ENCODE measurements at places on chromosomes 7 and 10.

- DNase-seq, result no peak
Observed at GRCh38 chr10:31508882-31509281, 189.9 kb downstream of the ZEB1 start.

- DNase-seq, result no peak
Observed at GRCh38 chr10:116748041-116748440, 5.7 kb upstream of the HSPA12A start.

DNA sequence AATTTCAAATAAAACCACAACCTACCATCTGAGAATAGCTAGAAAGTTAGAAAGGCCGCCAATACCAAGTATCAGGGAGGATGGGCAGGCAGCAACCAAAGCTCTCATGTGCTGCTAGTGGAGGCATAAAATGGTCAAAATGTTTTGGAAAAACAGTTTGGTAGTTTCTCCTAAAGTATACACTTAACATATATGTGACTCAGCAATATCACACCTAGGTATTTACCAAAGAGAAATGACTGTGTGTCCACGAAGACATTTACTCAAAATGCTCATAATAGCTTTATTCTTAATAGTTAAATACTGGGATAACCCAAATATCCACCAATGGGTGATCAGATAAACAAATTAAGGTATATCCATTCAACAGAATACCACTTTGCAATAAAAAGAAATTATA, 14.3 kb downstream of the RHEB start:
- DNase-seq, result no peak

DNA sequence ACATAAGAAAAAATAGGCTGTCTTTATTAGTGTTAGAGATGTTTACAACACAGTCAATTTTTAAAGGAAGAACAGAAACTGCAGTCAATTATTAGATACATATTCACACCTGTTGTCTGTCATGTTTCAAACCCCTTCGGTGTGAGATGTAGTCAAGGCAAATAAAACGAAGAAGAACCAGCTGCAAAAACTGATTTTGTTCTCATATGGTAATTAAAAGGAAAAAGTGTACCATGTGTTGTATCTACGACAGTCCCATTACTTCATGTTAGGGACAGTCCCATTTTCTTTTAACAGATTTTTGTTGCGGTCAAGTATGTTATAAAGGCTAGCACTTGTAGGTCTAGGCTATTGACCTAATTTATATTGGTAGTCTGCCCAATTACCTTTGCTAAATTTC, 149.4 kb downstream of the LRRN3 start:
- no peak for DNase-seq

- no peak for DNase-seq
Observed at GRCh38 chr7:1742555-1743303, 72.7 kb downstream of the ELFN1 start.

DNA sequence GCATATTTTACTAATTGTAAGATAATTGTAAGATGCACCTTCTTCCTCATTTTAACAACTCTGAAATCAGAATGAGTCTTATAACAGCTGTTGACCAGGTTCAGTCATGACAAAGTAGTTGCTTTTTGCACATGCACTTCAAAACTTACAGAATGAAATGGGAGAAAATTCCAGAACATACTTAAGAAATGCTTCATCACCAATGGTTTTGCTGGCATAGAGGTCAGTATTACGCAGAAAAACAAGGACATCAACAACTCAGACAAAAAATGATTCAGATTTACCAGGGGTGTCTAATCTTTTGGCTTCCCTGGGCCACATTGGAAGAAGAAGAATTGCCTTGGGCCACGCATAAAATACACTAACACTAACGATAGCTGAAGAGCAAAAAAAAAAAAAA, 13.3 kb downstream of the COL28A1 start:
- no peak for DNase-seq

GRCh38 chr10:92091965-92092364, 168.4 kb downstream of the BTAF1 start:
- DNase-seq, result no peak

GRCh38 chr10:116043861-116044260, 229.1 kb downstream of the GFRA1 start:
- no peak for DNase-seq

- DNase-seq, result no peak
Observed at GRCh38 chr10:77505431-77506334, 131.9 kb downstream of the KCNMA1 start.

DNA sequence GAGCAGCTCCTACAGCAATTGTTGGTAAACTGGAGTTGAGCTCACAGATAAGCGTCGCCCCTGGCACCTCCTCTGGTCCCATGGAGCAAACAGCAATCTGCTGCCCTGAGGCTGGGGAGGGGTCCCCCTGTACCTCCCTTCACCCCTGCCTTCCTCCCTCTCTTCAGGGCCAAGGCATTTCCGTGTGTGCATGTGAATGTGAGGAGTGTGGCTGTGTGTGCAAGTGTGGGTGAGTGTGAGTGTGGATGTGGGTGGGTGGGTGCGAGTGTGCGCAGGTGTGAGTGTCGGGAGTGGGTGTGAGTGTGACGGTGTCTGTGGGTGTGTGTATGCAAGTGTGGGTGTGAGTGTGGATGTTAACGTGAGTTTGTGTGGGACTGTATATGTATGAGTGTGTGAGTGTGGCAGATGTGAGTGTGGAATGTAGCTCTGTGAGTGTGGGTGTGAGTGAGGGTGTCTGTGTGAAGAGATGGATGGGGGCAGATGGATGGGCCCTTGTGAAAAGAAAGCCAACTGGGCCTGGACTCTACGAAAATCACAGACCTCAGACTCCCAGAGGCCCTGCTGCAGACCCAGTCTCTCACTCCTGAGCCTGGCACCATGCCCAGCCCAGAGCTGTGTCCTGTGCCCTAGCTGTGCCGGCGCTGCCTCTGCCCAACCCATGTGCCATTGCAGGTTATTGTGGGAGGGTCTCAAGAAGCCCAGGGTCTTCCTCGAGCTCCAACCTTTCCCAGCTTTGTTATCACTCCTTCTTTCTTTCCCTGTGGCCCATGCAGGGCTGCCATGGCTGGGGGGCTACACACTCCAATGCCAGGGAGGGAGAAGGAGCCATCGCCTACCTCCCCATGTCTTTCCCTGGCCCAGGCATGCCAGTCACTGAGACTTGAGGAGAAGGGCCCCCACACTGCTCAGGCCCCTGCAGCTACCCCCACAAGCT, 73.9 kb downstream of the GRID1 start:
- no peak for DNase-seq

- no peak for DNase-seq
Observed at GRCh38 chr7:151623766-151624165, 104.1 kb upstream of the RHEB start.

- no peak for DNase-seq
Observed at GRCh38 chr10:129725482-129725881, 238.6 kb downstream of the EBF3 start.

DNA sequence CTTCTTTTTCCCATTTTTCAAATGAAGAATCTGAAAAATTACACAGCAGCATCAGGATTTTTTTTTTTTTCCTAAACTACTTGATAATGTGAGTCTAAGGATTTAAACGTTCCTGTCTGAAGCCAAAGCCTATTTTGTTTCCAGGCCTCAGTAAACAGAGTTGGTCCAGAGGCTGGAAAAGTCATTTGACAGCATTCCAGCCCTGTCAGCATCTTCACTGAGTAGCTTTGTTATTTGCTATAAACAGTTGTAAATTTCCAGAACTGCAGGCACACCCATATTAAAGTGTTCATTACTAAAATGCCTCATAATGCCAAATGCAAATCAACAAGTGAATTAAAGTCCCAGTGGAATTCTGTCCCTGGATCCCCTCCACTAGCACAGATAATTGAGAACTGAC, 35.5 kb upstream of the KMT2E start:
- DNase-seq, result no peak

- no peak for DNase-seq
Observed at GRCh38 chr10:14429043-14429700, 98.4 kb upstream of the FRMD4A start.

DNA sequence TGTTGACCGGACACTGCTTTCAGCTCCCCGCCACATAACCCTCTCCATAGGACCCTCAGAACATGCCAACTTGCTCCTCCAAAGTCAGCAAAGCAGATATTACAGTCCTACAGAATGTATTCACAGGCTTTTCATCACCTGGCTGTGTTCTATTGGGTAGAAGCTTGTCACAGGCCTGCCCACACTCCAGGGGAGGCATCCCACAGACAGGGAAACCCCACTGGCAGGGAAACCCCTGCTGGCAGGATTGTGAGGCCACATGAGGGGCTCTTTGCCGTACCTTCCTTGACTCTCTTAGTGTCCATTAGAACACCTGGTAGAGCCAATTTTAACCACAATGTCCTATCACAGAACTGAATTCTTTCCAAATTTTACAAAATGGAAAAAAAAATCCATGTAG, 344.2 kb upstream of the MGMT start:
- no peak for DNase-seq

GRCh38 chr10:19652750-19653149, 163.5 kb upstream of the PLXDC2 start:
- DNase-seq, result no peak

GRCh38 chr10:3406556-3406955, 234.0 kb upstream of the PITRM1 start:
- no peak for DNase-seq

DNA sequence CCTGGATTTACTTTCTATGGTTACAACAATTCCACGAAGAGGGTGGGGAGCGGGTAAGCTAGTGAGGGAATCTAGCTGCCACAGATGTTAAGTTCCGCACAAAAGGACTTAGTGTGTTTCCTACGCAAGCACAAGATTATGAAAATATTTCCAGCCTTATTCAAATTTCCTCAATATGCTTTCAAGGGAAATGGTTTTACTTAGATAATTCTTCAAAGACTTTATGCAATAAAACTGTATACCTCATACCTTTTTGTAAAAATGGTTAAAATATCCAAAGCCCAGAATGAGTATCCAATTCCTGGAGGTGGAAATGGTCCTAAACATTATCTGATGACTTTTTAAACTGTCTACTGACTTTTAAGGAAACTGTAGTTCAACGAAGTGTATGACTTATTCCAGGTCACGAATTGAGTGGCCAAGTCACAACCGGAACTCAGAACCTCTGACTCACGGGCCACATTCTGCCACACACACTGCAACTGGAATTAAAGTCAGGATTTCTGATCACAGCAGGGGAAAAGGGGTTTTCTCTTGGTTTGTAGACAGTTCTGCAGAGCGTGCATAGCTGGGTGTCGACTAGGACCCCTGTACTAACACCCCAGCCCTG, 20.2 kb upstream of the INSIG1 start:
- DNase-seq, result no peak

GRCh38 chr10:132523561-132524442, 13.8 kb upstream of the INPP5A start:
- DNase-seq, result no peak

DNA sequence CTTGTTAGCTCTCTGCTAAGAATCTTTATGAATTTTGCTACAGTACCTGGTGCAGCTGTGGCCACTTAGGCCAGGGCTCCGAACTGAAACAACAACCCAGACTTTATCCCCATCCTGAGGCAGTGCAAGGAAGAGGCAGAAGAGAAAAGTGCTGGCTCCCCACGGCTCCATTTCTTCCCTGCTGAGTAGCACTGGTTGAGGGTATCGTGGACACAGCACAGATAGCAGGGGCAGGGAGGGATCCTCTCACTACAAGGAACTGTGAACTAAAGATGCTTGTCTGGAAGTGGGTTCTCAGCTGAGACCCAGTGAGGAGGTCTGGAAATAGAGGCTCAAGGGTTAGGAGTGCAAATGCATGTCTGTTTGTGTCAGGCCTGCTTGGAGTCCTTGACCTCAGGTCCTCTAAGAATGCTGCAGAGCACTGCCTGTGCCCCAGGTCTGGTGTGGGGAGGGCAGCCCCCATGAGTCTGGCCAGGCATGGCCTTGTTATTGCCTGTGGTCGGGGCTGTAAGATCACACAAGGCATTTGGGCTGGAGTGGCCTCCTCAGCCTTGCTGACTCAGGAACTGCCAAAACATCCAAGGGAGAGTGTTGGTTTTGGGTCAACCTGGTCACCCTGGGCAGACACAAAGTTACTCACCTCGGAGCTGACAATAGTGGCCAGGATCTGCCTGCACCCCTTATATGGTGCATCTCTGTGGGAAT, 58.1 kb downstream of the DMBT1 start:
- DNase-seq, result no peak

- no peak for DNase-seq
Observed at GRCh38 chr7:149827089-149827981, 10.8 kb upstream of the ZNF862 start.

- DNase-seq, result no peak
Observed at GRCh38 chr10:62696798-62697197, 107.7 kb upstream of the ADO start.

DNA sequence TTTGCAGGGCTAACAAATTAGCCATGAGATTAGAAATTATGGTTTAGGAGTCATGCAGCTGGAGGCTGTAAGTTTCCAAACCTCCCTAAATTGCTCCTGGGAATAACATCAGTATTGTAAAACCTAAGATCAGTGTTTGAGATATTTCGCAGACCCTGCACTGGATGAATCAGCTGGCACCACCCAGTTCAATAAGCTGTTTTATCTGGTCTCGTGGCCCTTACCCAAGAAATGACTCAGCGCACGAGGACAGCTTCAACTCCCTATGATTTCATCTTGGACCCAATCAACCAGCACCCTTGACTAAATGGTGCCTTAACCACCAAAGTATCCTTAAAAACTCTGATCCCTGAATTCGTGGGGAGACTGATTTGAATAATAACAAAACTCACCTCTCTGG, 482.0 kb upstream of the PCDH15 start:
- no peak for DNase-seq

DNA sequence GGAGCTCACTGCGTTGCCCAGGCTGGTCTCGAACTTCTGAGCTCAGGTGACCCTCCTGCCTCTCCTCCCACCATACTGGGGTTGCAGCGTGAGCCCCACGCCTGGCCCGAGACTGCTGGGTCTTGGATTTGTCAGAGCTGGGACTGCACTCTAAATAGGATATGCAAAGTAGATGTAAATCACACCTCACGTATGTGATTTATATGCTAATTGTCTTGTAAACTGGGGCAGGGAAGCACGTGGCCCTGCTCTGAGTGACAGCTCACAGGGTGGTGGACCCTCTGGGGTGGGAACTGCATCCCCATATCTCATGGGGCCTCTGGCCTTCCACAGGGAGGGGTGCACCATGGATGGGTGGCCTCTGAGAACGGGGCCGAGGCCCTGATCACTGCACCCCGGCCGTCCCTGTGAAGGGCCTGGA, 34.1 kb downstream of the GET4 start:
- DNase-seq, result no peak

- DNase-seq, result no peak
Observed at GRCh38 chr10:101285519-101286070, 56.3 kb upstream of the LBX1 start.

Measured in stimulated activated CD4-positive, alpha-beta T cell treated with anti-CD3 and anti-CD28 coated beads, Interleukin-1b, Interleukin-23, amount 100 ng/mL, for 1 hour (primary cell).